ENCODE measurements at places on chromosomes 2 and 18. TPM values are rescaled to one million over a fixed set of nuclear protein-coding genes. Genes with fewer than 3 reads are reported as not detected.

GRCh38 chr18:38427234-38427633, 861.6 kb upstream of the CELF4 start:
- no peak for DNase-seq

DNA sequence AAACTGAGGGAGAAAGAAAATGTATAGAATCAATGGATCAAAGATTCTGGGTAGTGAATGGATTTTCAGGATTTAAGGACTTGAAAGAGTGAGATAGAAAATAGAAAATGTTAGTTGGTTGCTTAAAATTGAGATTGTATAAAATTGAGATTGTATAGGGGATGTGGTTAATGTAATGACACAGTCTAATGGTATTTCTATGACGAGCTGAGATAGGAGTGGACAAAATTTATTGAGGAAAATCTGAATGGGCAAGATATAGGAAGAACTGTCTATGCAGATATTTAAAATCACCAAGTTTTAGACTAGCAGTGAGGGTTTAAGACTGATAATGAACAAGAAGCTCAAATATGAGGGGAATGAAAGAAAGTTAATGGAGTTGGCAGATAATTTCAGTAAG, 406.6 kb downstream of the NYAP2 start:
- no peak for DNase-seq

- no peak for DNase-seq
Observed at GRCh38 chr2:28407976-28408690, 15.5 kb downstream of the FOSL2 start.

- no peak for DNase-seq
Observed at GRCh38 chr2:170282851-170283250, 104.9 kb downstream of the MYO3B start.

DNA sequence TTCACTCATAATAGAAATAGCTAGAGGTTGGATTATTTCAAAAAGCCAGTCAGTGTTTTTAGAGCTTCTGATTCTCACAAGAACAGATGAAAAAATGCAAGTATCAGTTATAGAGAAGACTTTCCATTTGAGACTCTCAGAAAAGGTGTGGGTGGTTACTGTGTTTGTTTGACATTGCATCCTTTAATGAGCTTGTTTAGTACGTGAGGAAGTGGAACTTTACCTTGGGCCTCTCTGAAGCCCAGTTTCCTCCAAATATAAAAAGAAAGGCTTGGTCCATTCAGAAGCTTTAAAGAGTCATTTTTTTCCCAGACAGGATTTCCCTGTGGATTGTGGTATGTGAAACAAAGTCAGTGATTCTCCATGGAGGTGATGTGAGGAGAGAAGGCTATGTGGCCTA, 89.9 kb upstream of the RANBP2 start:
- no peak for DNase-seq

DNA sequence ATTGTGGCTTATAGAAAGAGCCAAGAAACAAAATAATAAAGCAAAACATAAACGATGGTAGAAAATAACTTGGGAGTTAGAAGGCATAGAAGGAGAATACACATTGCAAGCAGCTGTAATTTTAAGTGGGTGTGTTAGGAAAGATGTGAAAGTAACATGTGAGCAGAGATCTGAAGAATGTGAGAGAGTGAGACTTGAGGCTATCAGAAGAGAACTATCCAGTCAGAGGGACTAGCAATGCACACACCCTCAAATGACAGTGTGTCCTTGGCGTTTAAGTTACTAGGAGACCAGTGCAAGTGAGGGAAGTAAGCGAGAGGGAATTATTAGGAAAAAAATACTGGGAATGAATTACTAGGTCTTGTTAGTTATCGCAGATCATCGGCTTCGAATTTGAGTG, 304.9 kb downstream of the DSEL start:
- DNase-seq = no peak

DNA sequence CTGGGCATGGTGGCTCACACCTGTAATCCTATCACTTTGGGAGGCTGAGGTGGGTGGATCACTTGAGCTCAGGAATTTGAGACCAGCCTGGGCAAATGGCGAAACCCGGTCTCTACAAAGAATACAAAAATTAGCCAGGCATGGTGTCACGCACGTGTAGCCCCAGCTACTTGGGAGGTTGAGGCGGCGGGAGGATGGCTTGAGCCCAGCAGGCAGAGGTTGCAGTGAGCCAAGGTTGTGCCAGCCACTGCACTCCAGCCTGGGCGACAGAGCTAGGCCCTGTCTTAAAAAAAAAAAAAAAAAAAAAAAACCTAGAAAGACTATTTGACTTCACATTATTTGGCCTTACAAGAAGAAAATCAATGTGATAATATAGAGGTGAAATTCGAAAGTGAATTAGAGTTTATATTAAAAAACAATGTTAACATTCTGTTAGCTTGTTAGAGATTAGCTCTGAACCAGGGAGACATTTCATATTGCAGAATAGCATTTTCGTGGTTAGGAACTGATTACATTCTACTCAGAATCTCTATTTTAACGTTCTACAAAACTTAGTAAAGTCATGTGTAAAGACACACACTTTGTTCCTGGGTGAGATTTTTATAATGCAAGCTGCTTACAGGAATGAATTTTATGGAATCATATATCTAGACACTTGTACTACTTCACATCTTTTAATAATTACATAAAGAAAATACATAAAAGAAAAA, 120.5 kb downstream of the THADA start:
- DNase-seq = no peak

- DNase-seq = no peak
Observed at GRCh38 chr2:100884145-100884621, 64.2 kb downstream of the NPAS2 start.

DNA sequence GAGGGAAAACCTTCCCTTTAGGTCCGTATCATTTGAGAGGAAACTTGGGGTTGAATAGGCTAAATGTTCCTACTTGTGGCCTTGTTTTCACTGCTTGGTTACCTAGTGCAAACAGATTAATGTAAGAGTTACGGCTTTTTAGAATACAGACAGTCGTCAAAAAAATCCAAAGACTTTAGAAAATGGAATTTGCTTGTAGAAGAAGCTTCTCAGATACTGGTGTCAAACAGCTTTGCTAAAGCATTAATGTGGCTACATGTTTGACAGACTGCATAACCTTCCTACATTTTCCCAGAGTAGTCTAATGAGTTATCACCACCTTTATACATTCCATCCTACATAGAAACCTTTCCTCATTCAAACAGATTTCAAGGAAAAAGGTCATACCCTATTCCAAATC, 114.6 kb downstream of the FMNL2 start:
- no peak for DNase-seq

DNA sequence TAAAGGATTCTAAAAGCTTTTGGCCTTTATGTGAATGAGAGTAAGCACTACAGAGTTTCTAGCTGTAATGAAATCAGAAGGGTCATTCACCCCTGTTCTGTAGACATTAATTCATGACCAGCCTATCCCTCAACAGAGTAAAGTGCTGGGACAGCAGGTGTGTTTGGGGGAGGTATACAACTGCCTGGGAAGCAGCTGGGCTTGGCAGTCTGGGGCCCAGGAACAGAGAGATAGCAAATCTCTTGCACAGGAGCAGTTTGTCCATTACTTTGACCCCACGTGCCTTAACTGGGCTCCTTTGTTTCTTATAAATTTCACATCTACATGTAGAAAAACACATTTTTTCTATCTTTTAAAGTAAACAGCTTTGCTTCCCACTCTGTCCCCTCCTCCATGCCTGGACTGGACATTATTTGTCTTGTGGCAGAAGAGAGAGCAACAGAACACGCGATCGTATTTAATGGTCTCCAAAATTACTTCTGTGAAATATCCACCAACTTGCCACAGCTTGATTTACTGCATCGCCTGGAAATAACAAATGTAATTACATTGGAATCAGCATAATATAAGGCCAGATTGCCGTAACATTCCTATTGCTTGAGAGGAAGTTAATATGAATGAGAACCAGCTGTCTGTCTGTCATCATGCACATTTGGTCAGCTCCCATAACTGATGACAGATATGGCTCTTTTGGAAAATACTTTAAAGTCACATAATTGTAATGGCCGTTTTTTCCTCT, 263.8 kb downstream of the RBM43 start:
- DNase-seq = no peak

- no peak for DNase-seq
Observed at GRCh38 chr2:202944816-202945215, 32.7 kb downstream of the CARF start.

GRCh38 chr2:62306751-62307468, 111.0 kb downstream of the B3GNT2 start:
- DNase-seq = no peak

GRCh38 chr2:181366675-181367175, 90.5 kb upstream of the ITGA4 start:
- no peak for DNase-seq

- DNase-seq = no peak
Observed at GRCh38 chr2:231693956-231694355, 14.4 kb upstream of the PTMA start.

- no peak for DNase-seq
Observed at GRCh38 chr18:58501066-58501896, 127.6 kb downstream of the ALPK2 start.

DNA sequence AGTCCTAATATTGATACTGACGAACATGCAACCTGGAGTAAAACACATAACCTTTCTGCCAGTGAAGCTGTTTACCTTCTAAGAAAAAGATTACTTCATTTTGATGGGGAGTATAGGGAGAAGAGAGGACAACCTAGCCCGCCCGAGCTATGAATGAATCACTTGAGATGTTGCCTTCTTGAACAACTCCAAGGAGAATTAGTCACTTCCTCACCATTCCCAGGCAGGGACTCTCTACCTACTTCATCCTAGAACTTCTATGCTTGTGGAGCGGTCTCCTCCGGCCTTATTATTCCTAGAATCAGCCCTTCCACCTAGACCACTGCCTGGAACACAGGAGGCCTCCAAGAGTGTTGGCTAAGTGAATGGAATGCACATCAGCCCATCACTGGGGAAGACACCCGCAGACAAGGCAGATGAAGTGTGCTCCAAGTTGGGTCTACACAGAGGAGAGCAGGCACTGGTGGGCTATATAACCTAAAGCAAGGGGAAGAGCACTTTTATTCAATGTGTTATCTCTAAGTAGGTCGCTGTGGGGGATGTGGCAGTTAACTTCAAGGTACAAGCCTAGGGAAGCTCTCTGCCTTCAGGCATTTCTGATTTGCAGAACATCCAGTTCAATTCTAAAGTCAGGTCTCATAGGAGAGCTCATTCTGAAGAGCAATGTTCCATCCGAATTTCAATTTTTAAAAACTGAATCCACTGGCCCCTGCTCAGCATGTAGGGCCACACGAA, 57.4 kb downstream of the STK39 start:
- DNase-seq = no peak

DNA sequence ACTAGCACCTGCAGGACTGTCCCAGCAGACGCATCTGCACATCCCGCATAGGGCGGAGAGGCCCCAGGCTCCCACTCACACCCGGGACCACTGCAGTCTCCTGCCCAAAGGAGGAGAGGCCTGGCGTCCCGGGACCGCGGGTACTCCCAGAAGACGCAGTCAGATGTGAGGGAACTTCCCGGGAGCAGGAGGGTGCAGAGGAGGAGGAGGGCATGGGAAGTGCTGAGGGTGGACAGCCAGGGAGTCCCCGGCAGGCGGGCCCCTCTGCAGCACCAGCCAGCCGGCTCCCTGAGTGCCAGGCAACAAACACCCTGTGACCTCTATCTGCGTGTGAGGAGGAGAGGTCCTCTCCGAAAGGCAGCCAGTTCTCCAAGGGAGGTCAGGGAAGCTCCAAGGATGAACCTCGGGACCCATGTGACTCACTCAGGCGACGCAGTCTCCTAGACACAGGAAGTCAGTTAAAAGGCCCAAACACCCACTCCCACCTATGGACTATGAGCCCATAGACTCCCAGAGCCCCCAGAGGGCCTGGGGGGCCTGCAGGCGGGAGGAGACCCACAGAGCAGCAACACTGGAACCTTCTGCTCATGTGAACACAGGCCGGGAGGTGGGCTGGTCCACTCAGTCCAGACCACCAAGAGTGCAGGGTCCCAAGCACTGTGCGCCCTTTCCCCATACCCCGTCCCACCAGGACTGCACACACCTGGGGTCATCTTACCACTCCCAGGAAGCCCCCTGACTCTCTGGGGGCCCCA, 4.2 kb downstream of the PXDN start:
- peak; percentile 5 for DNase-seq

DNA sequence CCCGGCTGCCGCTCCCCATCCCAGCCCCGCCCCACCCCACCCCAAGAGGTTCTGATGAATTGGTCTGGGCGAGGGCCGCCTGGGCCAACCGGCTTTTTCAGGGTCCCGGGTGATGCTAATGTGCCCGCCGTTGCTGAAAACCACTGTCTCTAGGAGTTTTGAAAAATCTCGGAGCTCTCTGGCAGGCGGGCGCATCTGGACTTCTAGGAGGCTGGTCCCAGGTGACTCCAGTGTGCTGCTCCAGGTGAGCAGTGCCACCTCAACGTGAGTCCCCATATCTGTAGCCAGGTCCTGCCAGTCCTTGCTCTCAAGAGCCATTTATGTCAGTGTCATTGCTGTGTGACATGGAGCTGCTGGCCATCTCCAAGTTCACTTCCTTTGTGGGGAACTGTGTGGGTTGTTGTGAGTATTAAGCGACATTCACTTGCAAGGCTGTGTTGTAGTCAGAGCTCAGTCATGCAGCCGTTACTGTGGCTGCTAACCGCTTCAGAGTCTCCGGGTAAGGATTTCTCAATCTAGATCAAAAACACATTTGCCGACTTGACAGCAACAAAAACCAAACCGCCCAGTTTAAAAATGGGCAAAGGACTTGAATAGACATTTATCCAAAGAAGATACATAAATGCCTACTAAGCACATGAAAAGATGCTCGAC, at the start of gene RFX8:
RFX8 (minus strand) TSS at position 382 of the 654 bp plus-strand sequence. CDS start 8,264 bp downstream, outside the sequence.
- no peak for DNase-seq

GRCh38 chr2:40256649-40257048, 195.2 kb downstream of the SLC8A1 start:
- no peak for DNase-seq

- no peak for DNase-seq
Observed at GRCh38 chr18:72846736-72847533, 20.9 kb downstream of the NETO1 start.

DNA sequence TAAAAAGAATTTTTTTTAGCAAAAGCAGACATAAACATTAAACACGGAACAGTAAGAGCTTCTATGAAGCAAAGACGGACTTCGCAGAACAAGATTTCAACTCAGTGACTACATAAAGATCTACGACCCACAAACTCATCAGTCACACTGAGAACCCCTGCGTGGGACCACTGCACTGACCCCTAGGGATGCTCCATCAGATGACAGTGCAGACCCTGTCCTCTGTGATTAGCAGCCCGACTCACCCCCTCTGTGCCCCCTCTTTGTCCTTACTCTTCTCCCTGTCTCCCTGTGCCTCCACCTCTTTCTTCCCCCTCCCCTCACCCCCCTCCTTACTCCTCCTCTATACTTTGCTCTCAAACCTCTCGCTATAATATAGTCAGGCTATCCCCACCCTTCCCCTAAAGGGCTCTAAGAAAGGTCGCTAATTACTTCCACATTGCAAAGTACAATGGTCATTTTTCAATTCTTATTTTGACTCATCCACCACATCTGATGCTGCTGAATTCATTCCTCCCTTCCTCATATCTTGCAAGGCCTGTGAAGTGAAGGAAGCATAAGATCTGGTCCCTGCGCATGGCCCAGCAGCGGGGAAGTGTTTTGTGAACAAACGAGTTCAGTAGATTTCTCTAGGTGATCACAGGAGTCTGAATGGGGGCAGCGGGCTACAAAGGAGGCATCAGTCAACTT, 89.3 kb downstream of the CABYR start:
- DNase-seq = no peak

NAGK gene
- total RNA-seq = 21.8 TPM

SPATS2L gene
- total RNA-seq = 46.9 TPM

SPDYA gene
- 0.14 TPM for total RNA-seq

TNFRSF11A gene
- total RNA-seq = 1.8 TPM

DIPK1C gene
- 0.19 TPM for total RNA-seq

PHOSPHO2 gene
- 2.5 TPM for total RNA-seq

GLB1L gene
- 5.2 TPM for total RNA-seq

LBX2 gene
- 0.84 TPM for total RNA-seq

LIPG gene
- 2.8 TPM for total RNA-seq

ARHGAP25 gene
- 6.4 TPM for total RNA-seq

POTEC gene
- total RNA-seq = not detected

UGT1A3 gene
- 18.2 TPM for total RNA-seq

Measured in liver (tissue), 10 donors.